ENCODE measurements at places on chromosomes 1 and 21.

DNA sequence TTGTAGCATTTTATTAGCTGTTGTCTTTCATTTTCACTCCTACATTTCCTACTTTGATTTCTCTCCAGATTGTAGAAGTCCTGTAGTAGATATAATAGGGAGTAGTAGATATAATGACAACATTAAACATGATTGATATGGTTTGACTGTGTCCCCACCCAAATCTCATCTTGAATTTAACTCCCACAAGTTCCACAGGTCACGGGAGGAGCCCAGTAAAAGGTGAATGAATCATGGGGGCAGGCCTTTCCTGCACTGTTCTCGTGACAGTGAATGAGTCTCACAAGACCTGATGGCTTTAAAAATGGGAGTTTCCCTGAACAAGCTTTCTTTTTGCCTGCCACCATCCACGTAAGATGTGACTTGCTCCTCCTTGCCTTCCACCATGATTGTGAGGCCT is 7.5 kb upstream of the PRDX6 start:
- DNase-seq = no peak

DNA sequence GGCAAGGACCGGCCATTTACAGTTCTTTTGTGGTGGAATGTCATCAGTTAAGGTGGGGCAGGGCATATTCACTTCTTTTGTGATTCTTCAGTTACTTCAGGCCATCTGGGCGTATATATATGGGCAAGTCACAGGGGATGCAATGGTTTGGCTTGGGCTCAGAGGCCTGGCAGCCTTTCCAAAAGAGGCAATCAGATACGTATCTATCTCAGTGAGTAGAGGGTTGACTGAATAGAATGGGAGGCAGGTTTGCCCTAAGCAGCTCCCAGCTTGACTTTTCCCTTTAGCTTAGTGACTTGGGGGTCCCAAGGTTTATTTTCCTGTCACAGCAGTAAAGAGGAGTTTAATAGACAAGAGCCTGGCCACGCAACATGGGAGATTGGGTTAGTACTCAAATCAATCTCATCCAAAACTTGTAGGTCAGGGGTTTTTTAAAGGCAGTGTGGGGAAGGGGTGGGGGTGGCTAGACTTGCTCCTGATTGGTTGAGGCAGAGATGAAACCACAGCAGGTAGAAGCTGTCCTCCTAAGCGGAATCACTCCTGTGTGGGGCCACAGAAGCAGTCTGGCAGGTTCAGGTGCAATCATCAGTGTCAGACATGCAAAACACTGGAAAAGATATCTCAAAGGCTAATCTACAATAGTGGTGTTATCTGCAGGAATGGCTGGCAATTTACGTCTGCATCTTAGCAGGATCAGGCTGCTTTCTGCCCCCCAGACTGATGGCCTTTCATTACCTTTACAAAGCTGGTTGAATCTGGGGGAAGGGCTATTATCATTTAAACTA is 112.9 kb downstream of the TLR5 start:
- no peak for DNase-seq

- DNase-seq = peak; percentile 38
Observed at GRCh38 chr1:157369808-157370521, 182.3 kb downstream of the FCRL5 start.

DNA sequence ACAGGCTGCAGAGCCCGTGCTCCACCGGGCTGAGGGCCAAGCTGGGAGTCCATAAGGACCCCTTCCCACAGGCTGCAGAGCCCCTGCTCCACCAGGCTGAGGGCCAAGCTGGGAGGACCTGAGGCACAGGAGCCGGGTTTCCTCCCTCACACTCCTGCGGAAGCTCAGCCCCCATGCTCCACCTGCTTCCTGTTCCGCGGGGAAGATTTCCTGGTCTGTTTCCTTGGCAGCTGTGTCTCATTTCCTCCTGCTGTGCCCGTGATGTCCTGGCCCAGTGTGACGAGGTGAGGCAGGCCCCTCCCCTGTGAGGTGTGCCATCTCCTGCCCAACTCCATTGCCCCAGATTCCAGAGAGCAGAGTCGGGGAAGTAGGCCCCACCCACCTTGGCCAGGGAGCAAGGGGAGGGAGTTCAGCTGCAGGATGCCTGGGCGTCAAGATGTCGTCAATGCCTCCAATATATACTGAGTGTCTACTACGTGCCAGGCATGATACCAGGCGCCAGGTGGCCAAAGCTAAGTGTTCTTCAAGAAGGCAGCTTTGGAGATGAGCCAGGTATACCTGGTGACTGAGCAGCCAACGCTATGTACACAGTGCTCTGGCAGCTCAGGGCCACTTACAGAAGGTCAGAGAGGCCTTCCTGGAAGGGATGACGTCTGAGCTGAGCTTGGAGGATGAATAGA is 58.8 kb downstream of the NAV1 start:
- no peak for DNase-seq

DNA sequence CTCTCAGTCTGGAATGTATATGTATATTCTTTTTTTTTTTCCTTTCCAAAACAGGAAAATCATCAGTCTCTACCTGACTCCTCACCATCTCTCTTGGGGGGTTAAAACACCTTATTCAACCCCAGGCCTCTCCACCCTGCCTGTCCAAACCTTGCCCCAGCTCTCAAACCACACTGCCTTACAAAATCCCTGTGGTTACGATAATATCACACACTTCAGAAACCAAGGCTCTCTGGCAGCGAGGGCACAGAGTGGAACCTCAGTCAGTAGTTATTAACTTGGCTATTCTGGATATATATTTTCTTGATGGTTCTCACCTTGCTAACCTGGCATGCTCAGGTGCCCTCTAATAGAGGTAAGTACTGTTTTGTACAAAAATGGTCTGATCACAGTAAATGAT is 24.7 kb downstream of the KIAA0040 start:
- DNase-seq = no peak

GRCh38 chr1:64499966-64500365 is 30.0 kb downstream of the CACHD1 start:
- DNase-seq = no peak

DNA sequence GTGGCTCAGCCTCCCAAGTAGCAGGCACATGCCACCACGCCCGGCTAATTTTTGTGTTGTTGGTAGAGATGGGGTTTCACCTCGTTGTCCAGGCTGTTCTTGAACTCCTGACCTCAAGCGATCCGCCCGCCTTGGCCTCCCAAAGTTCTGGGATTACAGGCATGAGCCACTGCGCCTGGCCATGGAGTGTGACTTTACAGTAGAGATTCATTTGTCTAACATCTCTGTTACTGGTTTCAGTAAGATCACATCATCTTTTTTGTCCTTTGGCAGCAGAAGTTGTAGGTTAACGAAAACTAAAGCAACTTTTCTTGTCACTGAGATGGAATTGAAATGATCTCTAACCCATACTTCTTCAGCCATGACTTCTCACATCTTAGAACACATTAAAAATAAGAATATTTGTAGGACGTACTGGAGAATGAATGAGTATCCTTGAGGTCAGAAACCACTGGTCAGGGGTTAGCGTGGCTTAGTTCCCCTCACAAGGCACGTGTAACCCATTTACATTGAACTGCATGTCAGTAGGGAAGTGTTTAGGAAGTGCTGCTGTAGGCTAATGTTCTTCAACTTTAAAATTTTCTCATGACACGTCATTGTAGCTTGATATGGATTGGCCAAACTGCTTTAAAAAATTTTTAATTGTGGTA is 75.9 kb downstream of the CAMTA1 start:
- no peak for DNase-seq

- peak; percentile 28 for DNase-seq
Observed at GRCh38 chr21:38914528-38915293, 109.0 kb downstream of the ETS2 start.

GRCh38 chr1:168453056-168453455 is 90.7 kb downstream of the XCL2 start:
- DNase-seq = no peak

DNA sequence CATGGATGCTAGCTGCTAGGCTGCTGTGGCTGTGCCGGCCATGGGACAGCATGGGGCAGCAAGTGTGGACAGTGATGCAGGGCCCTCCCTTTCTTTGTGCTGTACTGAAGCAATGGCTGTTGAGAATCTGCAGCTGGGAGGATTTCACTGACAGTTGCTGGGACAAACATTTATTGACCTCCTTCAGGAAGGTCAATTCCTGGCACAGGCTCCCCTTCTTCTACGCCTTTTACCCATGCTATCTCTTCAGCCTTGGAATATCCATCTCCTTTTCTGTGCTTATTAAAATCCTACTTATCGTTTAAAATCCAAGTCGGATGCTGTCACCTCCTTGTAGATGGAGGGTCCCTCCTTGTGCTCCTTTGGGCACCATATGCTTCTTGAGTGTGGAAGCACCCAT is 213.1 kb upstream of the USP24 start:
- DNase-seq = no peak

GRCh38 chr1:9654834-9655723 is 3.5 kb downstream of the PIK3CD start:
- DNase-seq = peak; percentile 74

- DNase-seq = no peak
Observed at GRCh38 chr1:159839116-159839849, 12.6 kb downstream of the SLAMF8 start.

DNA sequence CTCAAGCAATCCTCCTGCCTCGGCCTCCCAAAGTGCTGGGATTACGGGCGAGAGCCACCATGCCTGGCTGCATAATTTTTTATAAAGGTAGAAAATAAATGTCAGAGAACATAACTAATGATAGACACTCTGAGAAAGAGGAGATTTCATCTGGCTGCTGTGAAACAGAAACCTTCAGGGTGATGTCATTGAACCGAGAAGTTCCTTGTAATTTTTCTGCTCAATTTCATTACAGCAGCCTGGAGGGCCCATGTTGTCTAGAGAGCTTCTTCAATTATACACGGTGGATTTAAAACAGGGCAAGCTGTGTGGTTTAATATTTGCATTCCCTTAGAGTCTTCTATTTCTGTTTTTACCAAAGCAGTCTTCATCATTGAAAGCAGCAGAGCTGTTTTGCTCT is 64.3 kb upstream of the MORC3 start:
- no peak for DNase-seq

DNA sequence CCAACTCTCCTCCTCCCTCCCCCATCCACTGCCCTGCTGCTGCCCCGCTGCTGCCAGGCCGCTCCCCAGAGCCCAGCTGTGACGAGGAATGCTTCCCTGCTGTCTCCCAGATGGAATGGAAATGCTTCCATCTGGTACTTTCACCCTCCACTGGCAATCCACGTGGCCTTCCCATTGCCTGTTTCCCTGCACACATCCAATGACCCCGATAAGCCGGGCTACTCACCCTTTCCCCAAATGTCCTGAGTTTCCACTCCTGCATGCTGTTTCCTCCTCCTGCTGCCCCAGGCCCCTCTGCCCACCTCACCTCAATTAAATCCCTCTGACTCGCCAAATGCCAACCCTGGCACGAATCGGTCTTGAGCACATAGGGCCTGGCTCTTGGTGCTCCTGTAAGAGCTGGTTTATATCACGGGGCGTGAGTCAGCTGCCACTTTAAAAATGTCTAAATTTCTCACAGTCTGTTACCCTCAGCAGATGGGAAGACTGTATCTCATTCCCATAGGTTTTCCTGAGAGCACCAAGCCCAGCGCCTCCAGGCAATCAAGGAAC is 36.4 kb downstream of the MRAP start:
- no peak for DNase-seq

- no peak for DNase-seq
Observed at GRCh38 chr1:236494586-236495466, 29.0 kb upstream of the LGALS8 start.

DNA sequence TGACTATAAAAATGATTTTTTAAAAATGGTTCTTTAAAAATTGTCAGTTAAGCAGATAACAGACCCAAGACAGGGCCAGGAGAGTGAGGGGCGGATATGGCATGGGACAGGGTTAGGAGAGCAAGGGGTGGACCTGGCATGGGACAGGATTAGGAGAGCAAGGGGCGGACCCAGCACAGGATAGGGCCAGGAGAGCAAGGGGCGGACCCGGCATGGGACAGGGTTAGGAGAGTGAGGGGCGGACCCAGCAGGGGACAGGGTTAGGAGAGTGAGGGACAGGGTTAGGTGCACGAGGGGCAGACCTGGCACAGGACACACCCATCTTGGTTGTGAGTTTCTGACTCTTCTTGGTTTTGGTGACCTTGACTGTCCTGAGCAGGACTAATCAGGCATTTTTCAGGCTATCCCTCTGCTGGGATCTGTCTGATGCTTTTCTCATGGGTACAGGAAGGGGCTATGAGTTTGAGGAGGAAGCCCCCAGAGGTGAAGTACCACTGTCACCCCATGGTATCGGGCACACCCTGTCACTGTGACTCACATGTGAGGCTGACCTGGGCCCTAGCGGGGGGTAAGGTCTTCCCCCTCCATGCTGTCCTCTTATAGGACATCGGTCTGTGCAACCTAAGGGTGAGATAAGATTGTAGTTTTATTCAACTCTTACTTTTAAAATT is 159.0 kb upstream of the COL6A1 start:
- peak; percentile 15 for DNase-seq

DNA sequence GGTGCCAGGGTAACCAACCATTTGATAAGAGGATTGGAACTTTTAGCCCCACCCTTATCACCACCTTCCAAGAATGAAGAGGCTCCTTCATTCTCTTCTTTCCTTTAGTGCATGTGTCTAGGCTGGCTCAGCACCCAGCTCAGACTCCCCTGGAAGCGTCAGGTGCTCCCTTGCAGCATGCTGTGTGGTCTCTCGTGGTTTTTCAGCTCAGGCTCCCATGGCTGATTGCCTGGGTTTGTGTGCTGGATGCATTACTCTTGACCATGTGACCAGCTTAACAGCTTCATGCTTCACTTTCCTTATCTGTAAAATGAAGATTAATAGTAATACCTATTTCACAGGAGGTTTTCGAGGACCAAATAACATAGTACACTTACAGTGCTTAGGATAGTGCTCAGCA is 198.4 kb downstream of the HHAT start:
- DNase-seq = no peak

DNA sequence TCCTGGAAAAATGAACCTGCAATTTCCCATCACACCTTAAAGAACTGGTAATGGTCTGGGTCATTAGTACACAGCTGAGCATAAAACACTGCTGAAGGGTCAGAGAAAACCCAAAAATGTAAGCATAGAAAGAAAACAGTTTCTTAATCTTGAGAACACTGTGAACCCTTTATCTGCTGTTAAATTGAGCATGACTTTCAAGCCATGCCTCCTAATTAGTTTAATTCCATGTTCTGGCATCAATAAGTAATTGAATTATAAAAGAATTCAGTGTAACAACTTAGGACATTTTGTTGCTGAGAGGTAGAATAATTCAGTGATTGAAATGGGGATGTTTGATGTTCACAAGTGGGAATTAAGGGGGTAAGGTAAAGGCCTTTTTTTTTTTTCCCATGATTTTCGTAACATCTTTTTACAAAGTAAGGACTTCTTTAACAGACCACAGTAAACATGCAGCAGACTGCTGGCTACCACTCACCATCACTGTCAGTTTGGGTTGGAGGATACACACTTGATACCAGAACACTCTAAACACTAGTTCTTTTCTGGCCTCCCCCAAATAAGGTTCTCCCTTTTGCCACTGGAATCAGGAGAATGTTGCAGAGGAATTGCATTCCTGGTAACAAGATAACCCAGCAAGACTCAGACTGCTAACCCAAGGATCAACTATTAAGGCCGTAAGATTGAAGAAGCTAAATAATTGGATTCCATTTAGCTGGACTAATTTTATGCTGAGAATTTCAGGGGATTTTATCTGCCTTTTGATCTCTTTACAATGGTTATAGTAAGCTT is 3.0 kb downstream of the RWDD3 start:
- DNase-seq = no peak

GRCh38 chr1:111758373-111758772 is 2.7 kb downstream of the DDX20 start:
- no peak for DNase-seq

All from activated T-cell treated with anti-CD3 and anti-CD28 coated beads, Interleukin-2, amount 50 U/mL, for 48 hours (primary cell).